ENCODE measurements at places on chromosomes 3 and 15.

- DNase-seq = no peak
Observed at GRCh38 chr3:172125963-172126457, 86.6 kb downstream of the FNDC3B start.

DNA sequence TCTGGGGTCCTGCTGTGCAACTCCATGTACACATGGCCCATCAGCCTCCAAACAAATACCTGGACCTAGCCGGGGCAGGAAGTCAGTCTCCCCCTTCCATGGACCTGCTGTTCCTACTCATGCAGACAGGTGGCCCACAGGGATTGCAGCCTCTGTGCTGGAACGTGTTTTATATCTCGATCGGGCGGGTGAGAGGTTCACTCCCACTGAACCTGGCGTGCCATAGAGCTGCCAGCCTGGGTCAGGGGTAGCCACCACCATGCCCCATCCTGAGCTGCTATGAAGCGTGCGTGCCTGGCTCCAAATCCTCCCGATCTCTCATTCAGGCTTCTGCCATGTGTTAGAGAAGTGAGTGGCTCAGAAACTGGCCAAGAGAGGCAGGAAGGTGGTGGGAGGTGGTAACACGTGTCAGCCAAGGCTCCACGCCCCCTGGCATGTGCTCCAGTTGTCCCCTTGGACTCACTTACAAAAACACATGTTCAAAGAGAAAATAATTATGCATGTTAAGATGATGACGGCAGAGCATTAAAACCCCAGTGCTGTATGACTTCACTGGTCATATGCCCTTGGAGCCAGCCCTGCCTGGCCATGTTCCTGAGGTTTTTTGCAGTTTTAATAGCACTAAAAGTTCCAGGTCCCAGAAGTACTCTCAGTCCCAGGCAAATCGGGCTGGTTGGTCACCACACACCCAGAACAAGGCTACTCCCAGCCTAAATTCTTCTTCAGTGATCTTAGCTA is 30.6 kb downstream of the CTSH start:
- DNase-seq = peak; percentile 59

DNA sequence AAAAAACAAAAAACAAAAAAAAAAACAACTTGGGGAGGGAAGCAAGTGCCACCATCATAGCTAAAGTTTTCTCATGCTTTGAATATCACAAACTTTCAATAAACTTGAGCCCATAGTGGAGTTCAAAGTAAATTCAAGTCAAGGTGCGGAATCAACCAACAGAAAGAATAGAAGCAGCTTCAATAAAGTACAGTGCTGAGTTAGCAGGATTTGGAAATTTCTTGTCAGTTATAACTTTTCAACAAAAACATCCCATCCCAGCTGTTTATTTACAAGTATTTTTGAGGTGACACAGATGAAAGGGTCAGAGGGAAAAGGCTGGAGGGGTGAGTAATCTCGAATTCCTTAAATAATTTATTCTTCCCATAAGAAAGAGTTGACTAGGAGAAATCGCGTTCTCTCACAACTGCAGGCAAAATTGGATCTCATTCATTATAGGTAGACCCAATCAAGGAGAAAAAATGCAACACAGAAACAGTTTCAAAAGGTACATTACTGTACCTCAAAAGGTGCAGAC is 477.4 kb upstream of the RASGRP1 start:
- DNase-seq = no peak

DNA sequence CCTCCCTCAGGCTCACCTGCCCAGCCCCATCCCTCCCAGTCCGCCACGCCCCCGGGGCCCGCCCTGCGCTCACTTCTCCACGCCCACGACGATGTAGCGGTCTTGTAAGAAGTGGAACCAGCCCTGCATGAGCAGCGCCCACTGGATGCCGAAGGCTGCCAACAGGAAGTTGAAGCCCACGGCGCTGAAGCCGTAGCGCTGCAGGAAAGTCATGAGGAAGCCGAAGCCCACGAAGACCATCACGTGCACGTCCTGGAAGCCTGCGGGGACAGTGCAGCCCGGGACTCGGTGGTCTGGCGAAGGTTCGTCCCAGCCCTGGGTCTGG is 9.7 kb downstream of the RHCG start:
- DNase-seq = no peak

DNA sequence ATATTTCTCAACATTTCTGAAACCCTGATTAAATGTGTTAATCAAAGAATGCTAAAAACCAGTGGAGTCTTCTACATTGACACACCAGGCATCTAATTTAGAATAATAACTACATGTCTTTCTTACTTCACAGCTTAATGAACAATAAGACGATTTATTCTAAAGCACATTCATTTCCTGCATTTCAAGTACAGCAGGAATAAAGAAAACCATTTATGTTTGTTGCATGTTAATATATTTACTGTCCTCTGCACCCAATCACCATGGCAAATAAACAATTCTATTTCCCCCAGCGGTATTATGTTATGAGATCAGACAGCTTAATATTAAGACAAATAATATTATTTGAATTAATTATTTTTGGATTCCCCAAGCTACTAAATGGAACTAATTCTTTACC is 1336.3 kb upstream of the CADM2 start:
- no peak for DNase-seq

DNA sequence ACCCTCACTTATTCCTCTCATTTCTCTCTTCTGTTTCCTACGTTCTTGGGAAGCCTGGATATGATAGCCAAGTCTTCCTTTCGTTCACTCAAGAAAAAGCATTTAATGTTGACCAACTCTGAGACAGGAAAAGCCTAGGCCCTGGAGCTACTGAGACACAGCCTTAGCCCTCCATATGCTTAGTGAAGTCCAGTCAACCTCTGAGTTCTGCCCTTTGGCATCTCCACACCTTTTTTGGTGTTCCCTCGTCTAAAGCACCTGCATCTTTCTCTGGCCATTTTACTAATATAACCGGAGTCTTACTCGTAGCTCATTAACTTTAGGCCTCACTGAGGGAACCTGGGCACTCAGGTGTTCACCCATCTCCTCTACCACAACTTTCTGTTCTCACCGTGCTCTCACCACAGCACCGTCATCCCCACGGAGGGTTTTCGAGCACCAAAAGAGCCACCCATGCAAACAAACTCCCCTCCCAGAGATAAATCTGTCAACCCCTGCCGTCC is 632 bp downstream of the MTHFS start:
- no peak for DNase-seq

- DNase-seq = no peak
Observed at GRCh38 chr3:112010636-112011035, 11.9 kb downstream of the TAGLN3 start.

- peak; percentile 83 for DNase-seq
Observed at GRCh38 chr3:139534455-139534812, 5.1 kb downstream of the RBP1 start.

DNA sequence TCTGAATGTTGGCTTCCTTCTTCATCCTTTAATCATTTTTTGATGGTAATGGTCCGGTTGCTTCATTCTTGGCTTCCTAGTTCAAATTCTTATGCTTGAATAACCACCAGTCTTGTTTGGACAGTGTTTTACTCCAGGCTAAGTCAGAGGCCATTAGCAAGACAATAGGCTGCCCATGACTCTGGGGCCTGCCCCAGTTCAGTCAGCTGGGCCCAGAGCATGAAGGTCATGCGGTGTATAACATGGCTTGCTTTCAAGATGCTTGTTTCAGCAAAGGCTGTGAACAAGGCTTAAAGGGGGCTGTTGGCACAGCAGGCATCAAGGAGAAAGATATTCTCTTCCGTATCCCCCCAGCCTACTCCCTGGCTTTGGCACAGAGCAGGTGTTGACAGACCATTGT is 13.7 kb downstream of the TM4SF18 start:
- DNase-seq = no peak

- no peak for DNase-seq
Observed at GRCh38 chr3:55441499-55441898, 45.6 kb downstream of the WNT5A start.

DNA sequence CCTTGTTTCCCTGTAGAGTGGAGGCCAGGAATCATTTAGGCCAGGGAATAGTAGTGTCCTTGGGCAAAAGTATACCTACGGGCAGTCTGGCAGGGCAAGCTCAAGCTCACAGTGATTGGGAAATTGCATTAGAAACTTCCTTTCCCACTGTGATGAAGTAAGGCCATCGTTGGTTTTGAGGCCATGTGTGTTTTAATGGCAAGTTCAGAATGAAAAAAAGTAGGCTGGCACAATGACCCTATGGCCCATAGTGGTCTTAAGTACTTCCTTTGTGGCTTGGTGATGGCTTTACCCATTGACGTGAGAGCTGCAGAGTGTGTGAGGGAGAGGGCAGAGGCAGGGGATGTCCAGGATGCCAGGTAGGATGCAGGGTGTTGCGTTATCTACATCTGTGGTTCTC is 28.8 kb downstream of the LIMD1 start:
- DNase-seq = no peak

DNA sequence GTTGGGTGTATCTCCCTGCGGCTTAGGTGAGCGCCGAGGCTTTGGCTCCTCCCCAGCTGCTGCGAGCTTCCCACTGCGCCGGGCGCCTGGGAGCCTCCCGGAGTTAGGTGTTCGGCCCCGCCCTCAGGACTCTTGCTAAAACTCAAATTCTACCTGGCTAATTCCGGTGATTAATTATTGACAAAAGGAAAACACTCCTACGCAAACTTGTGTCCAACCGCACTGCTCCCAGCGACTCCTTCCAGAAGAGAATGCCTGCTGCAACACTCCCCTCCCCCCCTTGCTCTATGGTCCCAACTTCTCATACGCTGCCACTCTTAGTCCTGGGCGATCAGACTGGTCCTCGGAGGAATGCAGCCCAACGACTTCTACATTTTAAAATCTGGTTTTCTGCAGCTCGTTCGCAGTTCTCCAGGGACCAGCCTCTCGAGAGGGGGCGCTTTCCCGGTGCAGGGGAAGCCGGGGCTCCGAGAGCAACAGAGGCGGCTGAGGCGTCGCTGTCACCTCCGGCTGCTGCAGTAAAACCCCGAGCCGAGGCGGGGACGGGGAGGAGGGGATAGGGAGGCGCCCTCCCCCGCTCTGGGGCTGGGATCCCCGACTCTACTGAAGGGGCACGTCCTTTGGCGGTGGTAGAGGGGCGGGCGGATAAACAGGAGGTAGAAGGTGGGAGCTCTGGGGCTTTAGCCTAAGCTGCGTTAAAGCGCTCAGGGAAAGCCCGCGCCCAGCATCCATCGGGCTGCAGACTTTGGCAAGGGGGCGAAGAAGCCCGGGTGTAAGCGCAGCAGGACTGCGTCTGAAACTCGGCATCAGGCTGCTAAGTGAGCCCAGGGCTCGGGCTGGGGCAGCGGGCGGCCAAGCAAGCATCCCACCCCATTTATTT is at the start of gene SPTSSB:
SPTSSB (minus strand) TSS at position 77 of the 880 bp plus-strand sequence. CDS start 25,194 bp downstream, outside the sequence.
- DNase-seq = no peak
